Activated T-cell treated with anti-CD3 and anti-CD28 coated beads, Interleukin-2, amount 50 U/mL, for 72 hours (primary cell): ENCODE measurements at places on chromosomes 4 and X. TPM values are rescaled to one million over a fixed set of nuclear protein-coding genes. Genes with fewer than 3 reads are reported as not detected.

C4orf50 gene
- 0.95 TPM for total RNA-seq

FOXR2 gene
- not detected for total RNA-seq

AFM gene
- not detected for total RNA-seq

PARM1 gene
- total RNA-seq, result 0.19 TPM

TSPAN5 gene
- total RNA-seq, result 19.6 TPM

GPR143 gene
- total RNA-seq, result not detected

AMTN gene
- not detected for total RNA-seq

HSFX2 gene
- 0.17 TPM for total RNA-seq

RTL9 gene
- 0.07 TPM for total RNA-seq

GAB1 gene
- total RNA-seq, result 1.5 TPM

SPP1 gene
- 0.19 TPM for total RNA-seq

FAM149A gene
- total RNA-seq, result 2.0 TPM
